Stimulated activated CD4-positive, alpha-beta T cell treated with anti-CD3 and anti-CD28 coated beads, Interleukin-15, amount 100 ng/mL, for 1 hour (primary cell): ENCODE measurements at places on chromosomes 6 and 20.

DNA sequence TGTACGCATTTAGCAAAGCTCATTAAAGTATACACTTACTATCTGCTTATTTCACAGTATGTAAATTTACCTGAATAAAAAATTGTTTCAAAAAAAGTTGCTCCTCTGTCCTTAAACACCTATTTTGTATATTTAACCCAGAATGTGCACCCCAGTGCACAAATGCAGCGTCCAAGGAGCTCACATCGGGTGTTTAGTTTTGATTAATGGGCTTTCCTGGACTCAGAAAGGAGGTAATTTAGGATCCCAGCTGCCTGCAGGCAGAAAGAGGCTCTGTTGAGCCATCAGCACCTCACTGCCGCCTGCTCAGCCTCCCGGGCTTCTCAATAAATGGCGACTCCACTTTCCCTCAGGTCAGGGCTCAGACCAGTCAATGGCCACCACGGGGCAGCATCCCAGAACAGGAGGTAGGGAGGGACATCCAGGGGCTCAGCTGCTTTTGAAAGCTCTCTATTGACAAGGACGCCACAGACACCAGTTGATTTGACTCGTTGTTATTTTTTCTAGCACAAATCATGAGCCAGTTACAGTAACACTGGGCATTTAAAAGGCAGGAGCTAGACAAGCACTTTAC, 70.2 kb upstream of the TBC1D7 start:
- no peak for DNase-seq

GRCh38 chr6:118383924-118384323, 164.2 kb upstream of the PLN start:
- no peak for DNase-seq

- DNase-seq = no peak
Observed at GRCh38 chr20:50223039-50224005, 32.7 kb downstream of the CEBPB start.

- DNase-seq = no peak
Observed at GRCh38 chr20:31605902-31606803, 1.1 kb downstream of the ID1 start.

- no peak for DNase-seq
Observed at GRCh38 chr6:147534116-147534860, 25.8 kb downstream of the SAMD5 start.

DNA sequence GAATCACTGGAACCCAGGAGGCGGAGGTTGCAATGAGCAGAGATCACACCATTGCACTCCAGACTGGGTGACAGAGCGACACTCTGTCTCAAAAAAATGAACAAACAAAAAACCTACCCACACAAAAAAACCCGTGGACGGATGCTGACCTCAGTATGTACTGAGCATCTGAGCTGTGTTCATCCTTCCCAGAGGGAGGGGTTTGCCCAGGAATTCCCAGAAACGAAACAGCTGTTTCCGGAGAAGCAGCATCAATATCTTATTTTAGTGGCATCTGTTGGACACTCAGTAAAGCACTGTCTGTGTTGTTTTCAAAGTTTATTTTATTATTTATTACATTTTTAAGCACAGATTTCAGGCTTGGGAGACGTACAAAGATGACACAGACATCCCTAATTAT, 18.7 kb downstream of the NANP start:
- no peak for DNase-seq

DNA sequence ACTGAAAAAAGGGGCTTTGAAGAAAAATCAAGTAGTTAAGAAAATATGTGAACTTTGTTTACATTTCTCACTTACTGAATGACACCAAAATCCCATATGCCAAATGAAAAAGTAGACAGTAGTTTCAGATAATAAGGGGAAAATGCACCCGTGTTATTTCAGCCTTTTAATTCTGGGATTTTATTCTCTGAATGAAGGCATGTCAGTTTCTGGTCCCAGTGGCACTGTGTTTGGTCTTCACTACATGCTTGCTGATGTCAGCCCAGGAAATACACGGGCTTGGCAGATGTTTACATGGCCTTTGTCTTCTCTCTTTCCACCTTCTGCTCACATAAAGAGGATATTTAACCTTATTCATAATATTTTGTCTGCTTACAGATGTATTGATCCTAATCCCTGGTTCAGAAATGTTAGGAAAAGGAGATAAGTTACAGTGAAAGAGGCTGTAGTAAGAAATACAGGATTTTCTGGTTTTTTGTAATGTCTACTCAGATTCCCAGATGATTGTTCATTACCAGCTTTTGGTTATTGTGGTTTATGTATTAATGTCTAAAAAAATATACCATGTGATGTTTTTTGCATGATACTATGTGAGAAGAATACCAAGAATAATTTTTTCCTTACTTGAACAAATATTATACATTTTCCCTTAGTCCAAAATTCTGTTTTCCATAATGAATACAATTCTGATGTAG, 27.7 kb downstream of the DSE start:
- DNase-seq = no peak
